ENCODE measurements at places on chromosomes 7 and 10.

DNA sequence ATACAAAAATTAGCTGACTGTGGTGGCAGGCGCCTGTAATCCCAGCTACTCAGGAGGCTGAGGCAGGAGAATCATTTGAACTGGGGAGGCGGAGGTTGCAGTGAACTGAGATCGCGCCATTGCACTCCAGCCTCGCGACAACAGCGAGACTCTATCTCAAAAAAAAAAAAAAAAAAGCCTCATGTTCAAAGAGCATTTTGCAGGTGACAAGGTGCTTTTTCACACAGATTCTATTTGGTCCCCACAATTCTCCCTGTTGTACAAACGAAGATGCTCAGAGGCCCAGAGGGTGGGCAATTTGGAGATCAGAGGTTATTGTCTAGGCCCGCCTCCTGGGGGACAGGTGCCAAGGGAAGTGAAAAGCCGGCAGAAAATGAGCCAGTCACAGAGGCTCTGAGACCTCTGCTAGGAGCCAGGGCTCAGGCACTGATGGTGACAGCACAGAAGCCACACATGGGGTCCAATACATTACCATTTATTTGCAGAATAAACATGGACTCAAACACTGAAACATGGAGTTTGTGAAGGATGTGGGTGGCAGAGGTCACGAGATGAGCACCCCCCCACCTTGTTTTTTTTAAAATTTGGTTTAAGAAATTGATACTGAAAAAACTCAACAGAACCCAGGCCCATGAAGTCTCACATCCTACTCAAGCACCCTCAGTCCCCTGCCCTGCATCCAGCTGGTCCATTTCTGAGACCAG, 882 bp upstream of the GAL3ST4 start:
- no peak for DNase-seq

DNA sequence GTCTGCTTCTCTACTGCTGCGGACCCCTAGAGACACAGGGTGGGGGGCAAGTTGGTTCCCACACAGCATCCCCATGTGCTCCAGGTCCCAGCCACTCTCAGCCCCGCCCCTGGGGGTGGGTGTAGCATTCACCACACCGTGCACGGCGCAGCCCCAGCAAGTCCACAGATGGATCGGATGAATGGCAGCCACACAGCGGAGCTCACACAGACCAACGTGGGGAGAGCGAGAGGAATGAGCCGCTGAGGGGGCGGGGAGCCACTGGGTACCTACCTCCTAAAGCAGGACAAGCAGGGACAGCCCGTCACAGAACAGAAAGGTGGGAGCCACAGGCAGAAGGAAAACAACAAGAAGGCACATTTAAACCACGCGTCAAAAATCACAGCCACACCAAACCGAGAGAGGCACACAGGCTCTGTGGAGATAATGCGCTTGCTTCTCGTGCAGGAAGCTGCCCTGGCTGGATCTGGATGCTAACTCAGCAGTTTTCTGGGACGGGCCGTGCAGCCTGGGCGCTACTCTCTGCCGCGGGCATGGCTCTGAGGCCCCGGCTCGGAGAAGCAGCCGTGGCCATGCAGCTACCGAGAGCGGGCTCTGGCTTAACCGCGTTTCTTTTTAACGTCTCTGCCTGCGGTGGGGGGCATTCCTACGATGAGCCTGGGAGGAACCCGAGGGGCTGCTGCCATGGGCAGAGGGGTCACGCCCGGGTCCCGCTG, 102.5 kb downstream of the CYTH3 start:
- no peak for DNase-seq

- DNase-seq = no peak
These were observed 134.7 kb downstream of the NRP1 start for GRCh38 chr10:33199731-33200232.

DNA sequence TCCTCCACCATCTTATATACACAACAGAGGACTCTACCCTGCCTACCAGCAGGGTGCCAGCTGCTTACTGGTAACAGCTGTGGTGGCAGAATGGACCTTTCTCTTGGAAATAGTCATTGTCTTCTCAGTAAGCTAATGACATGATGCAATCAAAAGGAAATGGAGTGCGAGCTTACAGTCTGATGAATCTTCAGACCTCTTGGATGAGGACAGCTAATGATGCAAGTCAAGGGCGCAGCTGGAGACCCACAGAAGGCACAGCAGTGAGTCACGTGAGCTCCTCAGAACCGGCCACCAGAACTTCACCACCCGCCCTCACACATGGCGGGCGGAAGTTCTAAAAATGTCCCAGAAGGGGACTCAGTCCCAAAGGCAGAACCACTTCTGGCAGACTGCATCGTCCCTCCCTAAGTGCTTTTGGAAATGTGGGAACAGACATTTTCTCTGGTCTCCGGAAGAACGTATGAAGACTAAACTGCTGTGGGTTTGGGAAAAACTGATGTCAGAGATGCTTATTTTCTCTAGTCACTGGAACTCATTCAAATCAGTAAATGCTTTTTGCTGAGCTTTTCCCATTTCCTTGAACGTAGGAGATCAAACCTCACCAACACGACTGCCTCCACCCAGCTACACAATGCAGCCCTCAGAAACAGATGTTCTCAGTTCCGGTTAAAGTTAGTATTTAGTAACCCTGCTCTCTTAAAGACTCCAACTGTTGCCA, 96.4 kb downstream of the FAS start:
- DNase-seq = no peak

DNA sequence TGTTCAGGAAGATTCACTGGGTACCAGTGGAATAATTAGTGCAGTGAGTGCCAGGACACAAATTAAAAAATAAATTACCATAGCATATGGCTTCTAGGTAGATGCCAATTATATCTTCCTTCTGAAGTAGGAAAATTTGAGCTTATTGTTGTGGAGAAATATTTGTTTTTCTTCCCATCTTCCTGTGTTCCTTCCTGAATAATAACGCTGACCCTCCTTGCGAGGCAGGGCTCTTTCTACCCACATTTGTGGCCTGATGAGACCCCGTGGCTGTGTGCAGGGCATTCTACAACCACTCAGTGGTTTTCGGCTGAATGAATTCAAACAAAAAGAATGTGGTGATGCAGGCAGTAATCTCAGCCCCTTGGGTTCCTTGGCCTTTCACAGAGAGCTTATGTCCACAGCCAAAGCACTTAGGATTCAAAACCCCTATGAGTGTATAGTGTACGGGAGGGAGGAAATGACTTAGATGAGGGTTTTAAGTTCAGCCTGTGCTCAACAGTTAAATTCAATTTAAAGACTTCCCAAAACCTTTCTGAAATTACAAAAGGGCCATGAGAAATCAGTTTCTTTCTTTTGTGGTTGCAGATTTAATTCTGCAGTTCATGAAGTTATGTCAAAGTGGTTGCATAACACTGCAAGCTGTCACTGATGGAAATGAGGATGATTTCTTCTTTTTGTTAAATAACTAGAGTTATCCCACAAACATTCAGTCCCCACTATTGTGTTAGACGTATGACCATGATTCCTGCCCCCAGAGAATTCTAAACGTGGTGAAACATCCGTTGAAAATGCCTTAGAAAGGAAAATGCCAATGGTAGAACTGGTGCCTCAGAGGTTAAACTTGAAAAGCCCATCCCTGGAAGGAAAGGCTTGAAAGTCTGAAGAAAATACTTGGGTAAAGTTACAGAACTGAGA, 255.3 kb downstream of the FZD1 start:
- no peak for DNase-seq

- DNase-seq = no peak
These were observed 4.6 kb downstream of the TES start for GRCh38 chr7:116214921-116215320.

GRCh38 chr10:130141878-130142277, 5.7 kb downstream of the GLRX3 start:
- DNase-seq = no peak

DNA sequence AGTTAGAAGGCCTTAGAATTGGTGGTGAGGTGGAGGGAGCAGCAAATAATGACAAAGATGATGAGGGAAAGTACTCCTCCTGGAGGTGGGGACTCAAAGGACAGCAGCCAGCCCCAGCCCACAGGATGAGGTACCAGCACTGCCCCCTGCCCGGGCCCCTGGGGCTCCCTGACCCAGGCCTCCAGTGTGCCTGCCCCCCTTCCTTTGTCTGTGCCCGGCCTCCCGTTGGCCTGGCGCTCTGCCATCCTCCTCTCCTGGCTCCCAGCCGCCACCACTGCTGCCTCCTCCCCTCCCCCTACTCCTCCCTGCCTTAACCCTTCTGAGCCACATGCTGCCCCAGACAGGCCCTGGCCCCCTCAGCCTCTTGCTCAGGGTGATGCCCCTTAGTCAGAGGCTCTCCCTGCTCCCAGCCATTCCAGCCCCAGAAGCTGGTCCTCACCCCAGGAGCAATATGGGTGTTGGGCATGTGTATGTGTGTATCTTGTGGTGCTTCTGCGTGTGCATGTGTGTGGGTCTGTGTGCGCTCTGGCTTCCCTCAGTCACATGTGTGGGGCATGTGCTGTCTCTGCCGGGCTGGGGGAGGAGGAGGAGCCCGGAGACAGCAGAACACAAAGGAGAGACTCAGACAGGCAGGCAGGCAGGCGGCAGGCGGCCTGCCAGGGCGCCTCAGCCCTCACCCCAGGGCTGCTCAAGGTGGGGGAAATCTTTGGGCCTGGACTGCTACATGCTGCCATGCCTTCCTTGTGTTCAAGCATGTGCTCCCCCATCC, 2.6 kb downstream of the LDB1 start:
- peak; percentile 64 for DNase-seq

Measured in stimulated activated CD4-positive, alpha-beta T cell treated with anti-CD3 and anti-CD28 coated beads, TNF-alpha, amount 100 ng/mL, for 48 hours (primary cell).